ENCODE measurements at places on chromosomes 16 and 17.
A peak's percentile ranks its signal among the peaks of the same experiment; 100 is the strongest.

GRCh38 chr16:78353640-78354275, 254.3 kb downstream of the WWOX start:
- DNase-seq, result no peak

DNA sequence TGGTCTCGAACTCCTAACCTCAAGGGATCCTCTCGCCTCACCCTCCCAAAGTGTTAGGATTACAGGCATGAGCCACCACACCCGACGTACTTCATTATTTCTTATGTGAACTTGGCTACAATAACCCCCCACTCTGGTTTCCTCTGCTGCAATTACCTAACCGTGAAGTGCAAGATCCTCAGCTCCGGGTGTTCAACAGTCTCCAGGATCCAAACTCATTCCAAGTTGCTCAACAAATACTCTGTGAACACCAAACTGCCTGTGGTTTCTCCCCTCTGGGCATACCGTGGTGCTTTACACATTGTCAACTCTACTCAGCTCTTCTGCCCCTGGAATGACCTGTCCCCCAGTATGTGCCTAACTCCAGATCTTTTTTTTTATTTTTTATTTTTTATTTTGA, 6.8 kb upstream of the SULT1A1 start:
- no peak for DNase-seq

DNA sequence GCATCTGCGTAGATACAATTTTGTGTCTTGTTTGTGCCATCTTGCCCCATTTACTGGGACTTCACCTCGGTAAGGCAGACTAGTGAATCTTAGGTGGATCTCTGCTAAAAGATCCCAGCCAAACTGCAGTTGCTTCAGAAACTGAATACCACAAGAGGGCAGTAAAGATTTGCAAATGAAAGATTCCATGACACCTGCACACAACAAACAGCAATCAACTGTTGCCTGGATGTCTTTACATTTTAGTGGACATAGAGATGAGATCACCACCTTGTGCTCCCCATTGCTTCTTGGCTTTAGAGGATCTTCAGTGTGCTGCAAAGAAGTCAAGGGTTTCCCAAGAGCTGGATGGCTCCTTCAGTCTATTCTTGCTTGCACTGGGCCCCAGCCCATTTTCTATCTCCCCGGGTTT, 119.2 kb upstream of the CACNG5 start:
- DNase-seq, result peak; percentile 62

DNA sequence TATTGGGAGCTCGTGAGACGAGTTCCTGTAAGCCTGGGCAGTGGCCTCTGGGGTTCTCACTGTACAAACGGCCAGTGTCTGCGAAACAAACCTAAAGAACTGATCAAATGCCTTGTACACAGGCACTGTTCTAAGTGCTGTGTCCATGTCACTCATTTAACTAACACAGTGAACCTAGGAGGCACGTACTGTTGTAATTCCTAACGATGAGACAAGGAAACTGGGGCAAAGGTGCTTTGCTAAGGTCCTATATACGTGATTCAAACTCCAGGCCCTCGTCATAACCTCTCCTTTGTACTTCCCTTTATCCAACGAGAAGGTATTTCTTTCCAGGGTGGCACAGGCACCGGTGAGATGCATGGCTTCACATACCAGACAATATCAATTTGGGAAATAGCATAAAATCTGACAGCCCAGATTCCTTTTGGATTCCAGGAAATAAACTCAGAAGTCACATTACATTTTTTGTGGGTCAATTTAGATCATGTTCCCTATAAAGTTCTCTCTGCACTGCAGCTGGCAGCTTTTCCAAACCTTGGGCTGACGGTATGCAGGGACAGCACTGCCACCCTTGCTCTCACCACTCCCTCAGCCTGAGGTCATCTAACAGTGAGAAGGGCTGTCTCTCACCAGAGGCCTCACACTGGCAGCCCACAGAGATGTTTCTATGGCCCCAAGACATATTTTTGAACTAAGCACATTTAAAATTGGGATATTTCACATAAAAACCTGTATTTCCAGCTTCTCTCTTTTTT, 18.3 kb downstream of the GLYR1 start:
- no peak for DNase-seq

DNA sequence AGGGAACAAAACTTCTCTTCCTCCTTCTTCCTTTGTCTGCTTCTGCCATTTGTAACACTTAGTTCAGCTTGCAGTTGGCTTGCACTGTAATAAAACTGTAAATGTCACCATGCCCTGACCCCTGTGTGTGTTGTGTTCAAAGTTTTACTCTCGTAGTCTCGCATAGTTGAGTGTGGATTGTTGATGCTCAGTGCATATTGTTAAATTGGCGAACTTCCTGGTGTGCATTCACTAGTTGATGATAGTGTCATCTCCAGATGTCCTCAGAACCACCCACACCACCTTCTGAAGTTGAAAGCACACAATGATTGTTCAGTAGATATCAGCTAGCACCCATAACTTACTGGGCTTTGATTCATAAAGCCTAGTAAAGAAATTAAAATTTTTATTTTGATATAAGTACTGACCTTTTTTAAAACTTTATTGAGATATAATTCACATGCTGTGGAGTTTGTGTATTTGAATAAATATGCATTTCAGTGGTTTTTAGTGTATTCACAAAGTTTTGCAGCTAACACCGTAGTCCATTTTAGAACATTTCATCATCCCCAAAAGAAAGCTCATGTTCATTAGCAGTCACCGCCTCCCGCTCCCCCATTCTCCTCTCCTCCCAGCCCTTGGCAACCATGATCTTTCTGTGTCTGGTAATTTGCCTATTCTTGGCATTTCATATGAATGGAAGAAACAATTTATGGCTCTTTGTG, 25.0 kb downstream of the USP10 start:
- peak; percentile 39 for DNase-seq

GRCh38 chr16:8848231-8848938, 20.4 kb downstream of the CARHSP1 start:
- no peak for DNase-seq

DNA sequence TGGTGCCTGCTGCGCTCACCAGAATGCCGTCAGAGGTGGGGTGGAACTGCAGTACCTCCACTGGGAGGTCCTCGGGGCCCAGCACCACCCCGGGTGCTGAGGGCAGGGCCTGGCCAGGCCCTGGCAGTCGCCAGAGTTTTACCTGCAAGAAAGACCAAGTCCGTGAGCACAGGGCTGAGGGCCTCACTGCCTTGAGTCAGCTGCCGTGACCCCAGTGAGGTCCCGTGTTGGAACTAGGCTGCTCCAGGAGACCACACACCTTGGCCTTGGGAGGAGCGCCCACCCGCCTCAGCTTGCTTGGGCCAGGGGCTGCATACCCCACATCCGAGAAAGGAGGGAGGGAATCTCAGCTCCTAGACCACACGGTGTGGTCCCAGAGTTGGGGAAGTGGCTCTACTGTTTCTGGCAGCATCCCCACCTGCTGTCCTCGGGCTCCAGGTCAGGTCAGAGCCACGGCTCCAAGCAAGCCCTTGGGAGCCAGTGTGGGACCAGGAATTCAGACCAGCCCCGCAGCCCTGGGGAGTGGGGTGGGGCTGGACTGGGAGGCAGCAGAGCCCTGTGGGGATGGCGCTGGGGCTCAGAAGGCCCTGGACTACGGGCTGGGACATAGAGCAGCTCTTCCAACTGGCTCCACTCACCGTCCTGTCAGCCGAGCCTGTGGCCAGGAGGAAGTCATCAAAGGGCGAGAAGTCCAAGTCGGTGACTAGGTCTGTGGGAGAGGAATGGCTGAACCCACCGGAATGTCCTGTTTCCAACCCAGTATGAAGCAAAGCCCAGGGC, 8.7 kb downstream of the CORO7 start:
- DNase-seq, result no peak
